GM04504 (cell line): ENCODE measurements at places on chromosomes 2 and 18.

DNA sequence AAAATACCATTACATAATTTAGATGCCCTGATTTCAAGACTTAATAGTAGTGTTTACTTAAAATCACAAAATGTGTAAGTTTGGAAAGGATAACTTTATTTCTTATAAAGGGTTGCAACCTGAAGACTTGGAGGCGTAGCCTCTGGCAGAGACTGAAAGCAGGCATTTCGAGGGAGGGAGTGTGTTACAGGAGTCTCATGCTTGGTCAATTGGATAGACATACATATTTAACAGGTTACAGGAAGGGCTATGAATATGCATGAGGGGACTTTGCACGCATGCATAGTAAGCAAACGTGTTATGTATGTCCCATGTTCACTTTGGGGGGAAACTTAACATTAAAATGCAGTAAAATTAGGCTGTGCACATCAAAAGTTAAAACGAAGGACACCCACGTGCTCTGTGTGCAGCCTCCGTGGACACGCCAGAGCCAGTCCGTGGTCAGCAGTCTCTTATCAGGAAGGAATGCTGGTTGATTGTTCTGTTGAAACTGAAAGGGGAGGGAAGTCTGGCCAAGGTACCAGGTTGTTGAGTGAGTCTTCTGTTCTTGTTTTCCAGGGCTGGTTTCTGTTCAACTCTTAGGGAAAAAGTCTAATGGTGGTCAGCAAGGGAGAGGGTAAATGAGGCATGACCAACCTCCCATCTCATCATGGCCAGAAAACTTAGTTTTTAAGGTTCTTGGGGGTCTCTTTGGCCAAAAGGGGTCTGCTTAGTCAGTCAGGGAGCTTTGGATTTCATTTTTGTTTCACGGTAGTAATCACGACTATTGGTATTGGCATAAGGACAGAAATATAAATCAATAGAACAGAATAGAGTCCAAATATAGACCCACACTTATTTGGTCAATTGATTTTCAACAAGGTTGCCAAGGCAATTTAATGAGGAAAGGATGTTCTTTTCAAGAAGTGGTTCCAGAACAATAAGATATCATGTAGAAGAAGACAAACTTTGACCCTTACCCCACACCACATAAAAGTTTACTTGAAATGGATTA lies 121.9 kb downstream of the MCFD2 start:
- no peak for DNase-seq

- DNase-seq, result no peak
Observed at GRCh38 chr2:127857265-127857808, 618 bp downstream of the POLR2D start.

GRCh38 chr2:10830203-10830602 lies 17.6 kb upstream of the PDIA6 start:
- DNase-seq, result no peak

DNA sequence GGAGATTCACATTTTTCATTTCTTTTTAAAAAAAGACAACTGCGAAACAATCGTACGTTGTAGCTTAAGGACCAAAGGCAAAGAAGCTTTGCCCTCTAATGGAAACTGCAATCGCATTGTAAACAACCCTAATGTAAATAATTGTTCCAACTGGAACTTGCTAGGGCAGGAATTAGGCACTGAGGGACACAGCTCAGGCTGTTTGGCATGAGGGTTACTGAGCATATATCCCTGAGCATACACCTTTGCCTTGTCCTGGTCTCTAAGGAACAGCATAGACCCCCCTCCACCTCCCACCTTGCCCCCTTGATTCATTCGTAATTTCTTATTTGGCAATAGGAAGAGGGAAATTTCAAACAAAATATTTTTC lies 396.4 kb downstream of the LNPK start:
- no peak for DNase-seq

- DNase-seq, result no peak
Observed at GRCh38 chr2:201758873-201759272, 21.9 kb downstream of the ALS2 start.

DNA sequence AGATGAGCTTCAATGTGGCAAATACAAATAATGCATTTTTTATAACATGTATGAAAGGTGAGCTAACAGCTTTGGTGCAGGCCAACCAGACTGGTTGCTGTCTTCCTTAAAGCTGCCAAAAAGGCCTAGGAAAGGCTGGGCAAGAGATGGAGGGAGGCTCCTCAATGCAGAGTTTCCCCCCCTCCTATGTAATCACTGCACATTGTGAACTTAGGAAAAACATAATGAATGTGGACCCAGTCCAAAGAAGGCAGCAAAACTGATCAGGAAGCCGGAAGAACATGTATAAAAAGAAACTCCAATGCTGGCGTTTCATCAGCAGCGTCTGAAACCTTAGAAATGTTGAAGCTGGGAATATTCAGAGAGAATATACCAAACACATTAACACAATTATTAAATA lies 84.2 kb upstream of the LYPD6 start:
- no peak for DNase-seq

DNA sequence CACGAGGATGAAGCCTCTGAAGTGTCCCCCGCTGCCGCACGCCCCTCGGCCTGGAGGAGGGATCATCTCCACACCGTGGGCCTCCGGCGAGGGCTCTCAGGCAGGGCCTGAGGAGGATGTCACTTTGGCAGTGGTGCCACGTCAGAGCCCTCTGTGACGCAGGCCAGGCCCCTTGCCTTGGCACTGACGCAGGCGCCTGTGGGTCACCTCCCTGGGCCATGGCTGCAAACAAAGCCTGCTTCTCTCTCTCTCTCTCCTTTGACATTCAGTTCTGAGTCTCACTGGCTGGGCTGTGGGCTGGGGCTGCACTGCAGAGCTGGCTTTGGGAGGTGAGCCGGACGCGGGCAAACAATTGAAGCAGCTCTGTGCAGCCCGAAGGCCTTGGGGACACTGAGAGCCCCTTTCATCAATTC lies 273.7 kb downstream of the TWIST2 start:
- no peak for DNase-seq

- DNase-seq, result no peak
Observed at GRCh38 chr2:172085460-172086159, at the start of gene DLX1. Gene DLX1, plus strand, starts transcription at chr2:172085507. Its CDS starts 171 bp downstream, at chr2:172085678.

DNA sequence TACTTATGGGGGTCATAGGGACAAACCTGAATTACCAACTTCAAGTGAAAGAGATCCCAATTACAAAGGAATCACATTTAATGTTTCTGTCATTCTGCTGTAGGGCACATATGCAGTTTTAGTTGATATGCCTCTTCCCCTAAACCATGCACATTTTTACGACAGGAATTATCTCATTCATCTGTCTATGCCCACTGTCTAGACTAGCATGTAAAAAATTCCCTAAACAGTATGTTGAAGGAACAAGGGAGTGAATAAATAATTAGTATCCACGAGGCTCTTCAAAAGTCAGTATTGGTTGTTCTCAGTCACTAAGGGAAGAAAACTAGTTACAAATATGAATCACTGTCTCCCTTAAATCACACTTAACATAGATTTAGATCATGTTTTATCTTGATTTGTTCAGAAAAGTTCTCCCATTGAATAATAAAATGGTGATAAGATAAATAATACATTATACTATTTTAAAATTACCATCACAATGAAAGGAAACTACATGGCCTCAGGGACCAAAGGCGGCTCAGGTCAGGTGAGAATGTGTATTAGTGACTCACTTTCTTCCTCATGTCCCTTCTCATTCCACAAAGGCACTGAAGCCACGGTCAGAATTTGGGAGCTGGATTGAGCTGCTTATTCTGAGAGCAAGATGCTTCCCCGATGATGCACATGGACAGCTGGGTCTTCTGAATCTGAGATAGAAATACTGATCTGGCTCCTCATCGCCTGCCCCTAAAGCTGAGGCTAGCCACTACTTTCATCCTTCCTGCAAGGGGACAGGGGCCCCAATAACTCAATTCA lies 29.1 kb downstream of the DYM start:
- no peak for DNase-seq

GRCh38 chr18:36488131-36488530 lies 190.6 kb downstream of the FHOD3 start:
- DNase-seq, result no peak
